ENCODE measurements at places on chromosomes 12 and 14.

DNA sequence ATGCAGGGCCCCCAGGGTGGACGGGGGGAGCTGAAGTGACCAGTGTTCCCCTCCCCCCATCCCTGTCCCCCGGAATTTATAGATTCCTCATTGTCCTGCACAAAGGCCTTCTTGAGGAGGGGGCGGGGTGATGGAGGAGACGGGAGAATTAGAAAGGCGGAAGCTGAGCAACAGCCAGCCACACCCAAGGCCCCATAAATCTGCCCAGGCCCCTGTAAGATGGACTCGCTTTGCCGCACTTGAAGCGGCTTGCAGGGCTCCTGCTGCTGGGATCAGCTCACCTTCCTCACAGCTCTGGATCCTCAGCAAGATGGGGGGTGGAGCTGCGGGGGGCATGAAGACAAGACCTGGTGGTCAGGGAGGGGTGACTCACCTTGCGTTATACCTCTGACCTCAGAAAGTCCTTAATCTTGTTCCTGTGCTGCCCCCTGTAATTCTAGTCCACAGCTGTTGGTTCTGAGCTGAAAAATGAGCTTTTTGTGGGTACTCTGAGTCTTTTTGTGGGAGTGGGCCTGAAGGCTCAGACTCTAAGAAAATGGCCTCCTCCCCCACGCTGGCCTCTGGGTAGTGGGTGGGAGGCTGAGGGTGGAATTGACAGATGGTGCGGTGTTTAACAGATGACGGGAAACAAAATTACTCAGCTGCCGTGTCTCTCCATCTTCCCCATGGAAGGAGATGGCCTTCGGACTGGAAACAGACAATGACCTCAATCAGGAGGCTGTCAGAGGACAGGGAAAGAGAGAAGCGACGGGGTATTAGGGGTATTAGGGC, 15.8 kb upstream of the ANKRD33 start:
- no peak for DNase-seq

DNA sequence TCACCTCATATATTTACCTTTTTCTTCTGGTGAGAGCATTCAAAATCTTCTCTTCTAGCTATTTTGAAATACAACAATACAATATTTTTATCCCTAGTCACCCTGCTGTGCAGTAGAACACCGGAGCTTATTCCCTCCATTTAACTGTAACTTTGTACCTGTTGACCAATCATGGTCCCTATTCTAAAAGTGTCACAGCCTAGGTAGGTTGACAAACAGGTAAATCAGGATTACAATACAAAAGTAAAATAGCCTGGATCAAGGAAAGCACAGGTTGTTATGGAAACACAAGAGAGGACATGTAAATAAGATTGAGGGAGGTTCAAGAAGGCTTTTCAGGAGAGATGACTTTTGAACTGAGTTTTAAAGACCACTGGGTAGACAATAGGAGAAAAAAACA, 670.9 kb downstream of the DIO2 start:
- no peak for DNase-seq

DNA sequence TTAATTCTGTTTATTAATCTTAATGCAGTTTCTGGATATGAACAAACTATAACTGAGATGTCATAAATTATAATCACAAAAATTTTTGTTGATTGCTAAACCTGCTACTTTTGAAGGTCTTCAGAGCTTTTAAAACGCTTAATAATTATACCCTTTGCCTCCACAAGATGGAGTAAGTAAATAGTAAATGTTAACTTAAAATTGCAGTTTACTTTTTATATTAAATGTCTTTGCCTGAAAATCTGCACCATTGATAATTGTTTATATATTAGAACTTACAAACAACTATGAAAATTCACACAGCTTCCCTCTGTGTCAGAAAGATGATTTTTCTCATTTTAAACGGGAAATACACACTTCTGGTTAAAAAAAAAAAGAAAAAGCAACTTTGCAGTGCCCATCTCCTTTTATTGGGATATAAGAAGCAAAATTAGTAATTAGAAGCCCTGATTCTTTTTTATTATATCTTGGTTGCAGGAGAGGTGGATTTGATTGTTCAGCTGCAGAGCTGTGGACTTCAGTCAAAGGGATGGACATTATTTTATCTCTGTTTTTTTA, 35.6 kb downstream of the SCFD1 start:
- no peak for DNase-seq

DNA sequence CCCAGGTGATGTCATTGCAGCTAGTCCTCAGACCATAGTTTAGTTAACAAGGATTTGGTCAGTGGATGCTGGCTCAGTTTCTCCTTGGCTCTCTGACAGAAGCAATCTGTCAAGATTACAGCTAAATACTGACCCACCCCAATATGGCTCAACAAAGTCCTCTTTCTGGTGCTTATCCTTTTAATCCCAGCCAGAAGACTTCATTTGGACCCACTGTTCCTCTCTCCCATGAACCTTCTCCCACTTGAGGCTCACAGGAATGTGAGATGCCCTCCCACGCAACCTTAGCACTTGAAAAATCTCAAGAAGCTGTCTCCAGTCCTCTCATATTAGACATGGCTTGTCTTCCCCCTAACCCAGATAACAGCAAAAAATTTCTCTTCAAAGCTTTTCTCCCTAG, 47.7 kb downstream of the C12orf50 start:
- DNase-seq = no peak

GRCh38 chr14:29348504-29348903, 579.1 kb downstream of the PRKD1 start:
- no peak for DNase-seq

DNA sequence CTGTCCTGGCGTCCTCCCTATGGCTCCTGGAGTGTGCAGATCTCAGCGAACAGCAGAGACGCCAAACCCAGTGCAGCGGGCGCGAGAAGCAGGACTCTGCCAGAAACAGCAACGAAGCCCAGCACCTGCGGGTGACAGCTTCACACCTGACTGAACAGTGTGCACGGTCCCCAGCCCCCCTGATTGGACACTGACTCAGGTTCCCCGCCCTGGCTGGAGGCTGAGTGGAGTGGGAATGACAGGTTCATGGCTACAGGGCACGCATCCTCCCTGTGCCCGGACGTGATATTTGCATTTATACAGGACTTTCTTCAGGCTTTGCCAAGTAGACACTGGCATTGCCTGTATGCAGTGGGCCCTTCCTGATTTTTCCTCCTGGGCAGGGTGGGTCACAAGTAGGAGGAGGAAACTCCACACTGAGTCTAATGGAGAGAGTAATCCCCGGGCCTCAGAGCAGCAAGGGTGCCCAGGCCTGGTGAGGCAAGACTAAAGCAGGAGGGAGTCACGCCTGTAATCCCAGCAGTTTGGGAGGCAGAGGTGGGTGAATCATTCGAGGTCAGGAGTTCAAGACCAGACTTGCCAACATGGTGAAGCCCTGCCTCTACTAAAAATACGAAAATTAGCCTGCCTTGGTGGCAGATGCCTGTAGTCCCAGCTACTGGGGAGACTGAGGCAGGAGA, 71.6 kb downstream of the ASCL4 start:
- DNase-seq = no peak

DNA sequence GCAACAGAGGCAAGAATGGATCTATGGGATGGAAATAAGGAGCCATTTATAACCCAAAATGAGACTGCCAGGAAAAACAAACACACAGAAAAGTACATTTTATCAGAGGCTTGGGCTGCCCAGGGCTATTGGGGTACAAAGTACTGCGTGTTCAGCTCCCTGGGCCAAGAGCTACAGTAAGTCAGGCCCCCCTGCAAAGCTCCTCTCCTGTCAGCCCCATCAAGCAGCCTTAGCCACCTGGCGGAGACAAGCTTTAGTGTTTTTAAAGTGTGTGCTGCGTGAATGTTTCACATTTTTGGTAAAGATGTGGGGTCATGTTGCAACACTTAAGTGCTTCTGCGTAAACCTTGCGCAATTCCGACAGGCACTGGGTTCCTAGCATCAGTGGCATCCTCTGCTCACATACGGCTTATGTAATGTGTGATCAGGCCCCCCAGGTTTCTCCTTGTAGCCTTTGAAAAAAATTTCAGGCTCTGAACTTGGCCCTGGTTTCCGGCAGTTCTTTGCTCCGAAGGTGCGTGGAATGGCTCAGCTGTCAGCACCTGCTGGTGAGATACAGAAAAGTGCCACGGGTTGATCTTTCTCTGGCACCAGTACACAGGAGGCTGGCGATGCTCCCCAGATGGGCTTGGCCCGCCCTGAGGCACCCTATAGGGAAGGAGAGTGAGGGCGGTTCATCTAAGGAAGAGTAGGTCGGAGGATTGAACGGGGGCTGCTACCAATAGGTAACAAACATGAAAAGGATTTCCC, 198.7 kb upstream of the EEA1 start:
- no peak for DNase-seq

- no peak for DNase-seq
Measured at GRCh38 chr12:96720363-96720705, 186.7 kb upstream of the NEDD1 start.

- DNase-seq = no peak
Measured at GRCh38 chr14:89175881-89176799, 240.9 kb downstream of the FOXN3 start.

DNA sequence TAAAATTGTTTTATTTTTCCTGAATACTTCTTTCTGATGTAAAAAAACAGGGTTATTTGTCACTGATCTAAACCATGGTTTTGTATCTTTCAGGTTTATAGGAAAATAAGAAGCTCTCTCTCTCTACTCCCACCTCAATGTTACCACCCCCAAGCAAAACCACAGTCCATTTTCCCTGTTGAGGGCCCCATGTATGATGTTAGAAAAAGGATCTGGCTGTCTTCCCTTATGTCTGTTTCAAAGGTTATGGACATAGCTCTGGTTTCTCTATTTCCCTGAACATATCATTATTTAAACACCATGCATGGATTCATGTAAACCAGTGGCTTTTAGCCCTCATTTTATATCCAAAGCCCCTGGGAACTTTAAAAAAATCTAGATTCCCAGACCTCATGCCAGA, 649.0 kb upstream of the TBX3 start:
- no peak for DNase-seq

- no peak for DNase-seq
Measured at GRCh38 chr12:12954356-12954755, 2.4 kb upstream of the GPRC5D start.

- no peak for DNase-seq
Measured at GRCh38 chr12:54364413-54364812, at the start of gene GPR84. GPR84 (minus strand) TSS chr12:54364486; CDS start chr12:54363851, 635 bp downstream.

GRCh38 chr14:64857979-64858744, 21.5 kb downstream of the SPTB start:
- DNase-seq = no peak

DNA sequence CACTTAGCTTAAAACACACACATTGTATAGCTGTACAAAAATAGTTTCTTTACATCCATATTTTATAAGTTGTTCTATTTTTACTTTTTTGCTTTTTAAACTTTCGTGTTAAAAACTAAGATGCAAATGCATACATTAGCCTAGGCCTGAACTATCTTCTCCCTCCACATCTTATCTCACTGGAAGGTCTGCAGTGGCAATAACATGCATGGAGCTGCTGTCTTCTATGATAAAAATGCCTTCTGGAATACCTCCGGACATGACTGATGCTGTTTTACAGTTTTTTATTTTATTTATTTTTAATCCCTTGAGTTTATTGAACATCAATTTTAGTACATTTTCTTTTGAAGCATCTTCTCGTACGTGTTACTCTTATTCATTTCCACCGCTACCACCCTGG, 112.3 kb upstream of the TSPAN8 start:
- DNase-seq = no peak

GRCh38 chr12:61574339-61574738, 685.9 kb upstream of the USP15 start:
- no peak for DNase-seq

DNA sequence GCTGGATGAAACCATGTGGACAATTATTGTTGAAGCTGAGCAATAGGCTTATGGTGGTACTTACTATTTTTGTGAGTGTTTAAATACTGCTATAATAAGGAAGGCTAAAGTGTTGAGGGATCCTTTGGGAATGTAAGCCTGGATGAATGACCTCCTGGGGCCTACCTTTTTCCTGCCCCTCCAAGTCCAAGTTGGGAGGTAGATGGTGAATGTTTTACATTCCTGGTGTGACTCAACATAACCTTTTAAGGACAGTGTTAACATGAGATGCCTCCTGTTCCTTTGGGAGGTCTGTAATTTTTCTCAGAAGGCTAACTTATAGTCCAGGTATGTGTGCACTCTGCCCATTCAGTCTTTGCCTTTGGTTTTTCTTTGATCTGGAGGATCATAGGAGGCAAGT, 315.9 kb downstream of the NRXN3 start:
- no peak for DNase-seq

- DNase-seq = no peak
Measured at GRCh38 chr14:54881235-54881760, 21.3 kb downstream of the GCH1 start.

DNA sequence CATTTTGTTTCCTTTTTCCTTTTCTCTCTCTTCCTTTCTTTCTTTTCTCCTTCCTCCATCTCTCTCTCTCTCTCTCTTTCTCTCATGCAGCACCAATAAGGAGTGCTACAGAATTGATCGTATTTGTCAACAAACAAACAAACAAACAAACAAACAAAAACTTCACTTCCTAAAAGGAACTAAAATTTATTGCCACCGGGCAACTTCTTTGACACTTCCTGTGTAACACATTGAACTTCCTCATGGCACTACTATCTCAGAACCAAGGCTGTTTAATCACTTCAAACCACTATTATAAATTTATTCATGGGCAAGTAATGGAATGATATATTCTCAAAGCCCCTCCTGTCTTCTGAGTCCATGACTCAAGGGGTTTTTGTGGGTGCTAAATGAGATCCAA, 51.3 kb downstream of the SERPINA3 start:
- no peak for DNase-seq

GRCh38 chr14:58249611-58250010, 5.0 kb downstream of the PSMA3 start:
- no peak for DNase-seq

GRCh38 chr14:61992139-61992538, 229.9 kb downstream of the SNAPC1 start:
- no peak for DNase-seq

DNA sequence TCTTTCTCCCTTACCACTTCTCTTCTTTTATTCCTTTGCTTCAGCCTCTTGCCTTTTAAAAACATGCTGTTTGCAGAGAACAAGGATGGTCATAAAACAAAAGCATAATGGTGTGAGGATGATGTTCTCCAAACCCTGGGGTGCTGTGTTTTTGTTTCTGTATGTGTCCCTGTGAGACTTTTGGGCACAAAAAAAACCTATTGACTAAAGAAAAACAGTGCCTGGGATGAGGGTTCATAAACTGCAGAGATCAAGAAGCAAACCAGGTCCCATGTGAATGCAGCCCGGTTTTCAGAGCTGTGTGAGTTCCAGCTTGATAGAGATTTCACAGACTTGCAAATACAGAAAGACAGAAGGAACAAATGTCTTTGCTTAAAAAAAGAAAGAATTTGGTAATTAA, 148.6 kb upstream of the CPSF6 start:
- DNase-seq = no peak

- DNase-seq = no peak
Measured at GRCh38 chr14:103393676-103394626, 8.7 kb downstream of the MARK3 start.

GRCh38 chr12:54395545-54395944, 11.0 kb upstream of the ZNF385A start:
- no peak for DNase-seq

Measured in RCC 7860 (cell line).